ENCODE measurements at places on chromosomes 3 and 15.

DNA sequence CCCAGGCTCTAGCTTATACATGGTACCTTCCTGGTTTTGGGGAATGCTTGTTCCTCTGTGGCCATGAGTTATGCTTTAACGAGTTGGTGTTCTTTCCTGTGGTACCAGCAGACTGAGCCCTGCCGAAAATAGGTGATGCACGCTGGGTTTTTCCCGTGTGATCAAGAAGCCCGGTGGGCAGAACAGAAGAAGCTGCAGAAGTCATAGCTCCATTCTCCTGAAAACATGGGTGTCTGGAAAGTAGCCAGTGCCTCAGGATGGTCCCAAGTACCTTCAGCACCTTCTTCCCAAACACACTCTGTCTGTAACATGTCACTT lies 25.2 kb downstream of the MAPKBP1 start:
- DNase-seq, result no peak

- DNase-seq, result no peak
Observed at GRCh38 chr3:147299656-147300055, 106.7 kb downstream of the ZIC4 start.

GRCh38 chr3:37739579-37740290 lies 121.9 kb upstream of the CTDSPL start:
- no peak for DNase-seq

DNA sequence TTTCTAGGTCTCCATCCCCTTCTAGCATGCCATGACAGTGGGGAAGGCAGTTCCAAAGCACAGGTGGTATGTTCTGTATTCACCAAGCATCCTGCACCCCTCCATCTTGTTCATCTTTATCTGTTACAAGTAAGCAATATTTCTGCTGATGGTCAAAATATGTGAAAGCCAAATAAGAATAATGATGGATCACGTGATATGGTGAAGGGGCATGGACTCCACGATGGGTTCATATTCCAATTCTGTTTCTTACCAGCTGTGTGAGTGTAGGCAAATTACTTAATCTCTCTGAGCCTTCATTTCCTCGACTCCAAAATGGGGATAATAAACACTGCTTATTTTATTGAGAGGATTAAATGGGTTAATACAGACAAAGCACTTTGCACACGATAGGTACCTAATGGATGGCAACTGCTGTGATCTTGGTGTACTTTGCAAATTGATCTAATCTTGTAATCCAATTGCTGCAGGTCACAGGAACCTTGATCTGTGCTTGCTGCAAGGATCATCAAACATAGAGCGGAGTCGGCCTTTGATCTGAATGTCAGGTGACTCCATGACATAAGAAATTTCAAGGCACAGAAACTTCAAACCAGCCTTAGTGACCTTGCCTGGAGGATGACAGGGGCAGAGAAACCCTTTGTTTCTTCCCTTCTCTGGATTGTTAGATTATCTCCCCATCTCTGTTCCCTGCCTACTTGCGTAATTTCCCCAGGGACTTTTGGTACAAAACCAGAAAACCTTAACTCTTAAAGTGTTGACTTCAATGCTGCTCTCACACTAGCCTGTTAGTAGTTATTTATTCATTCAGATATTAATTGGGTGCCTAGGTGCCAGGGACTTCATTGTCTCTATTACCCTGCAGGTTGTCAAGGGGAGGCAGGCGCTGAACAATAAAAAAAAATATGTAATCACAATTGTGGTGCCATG lies 25.8 kb downstream of the SIAH2 start:
- no peak for DNase-seq

GRCh38 chr3:192307631-192308030 lies 419.7 kb downstream of the FGF12 start:
- no peak for DNase-seq

GRCh38 chr3:6785726-6786125 lies 75.2 kb upstream of the GRM7 start:
- no peak for DNase-seq

DNA sequence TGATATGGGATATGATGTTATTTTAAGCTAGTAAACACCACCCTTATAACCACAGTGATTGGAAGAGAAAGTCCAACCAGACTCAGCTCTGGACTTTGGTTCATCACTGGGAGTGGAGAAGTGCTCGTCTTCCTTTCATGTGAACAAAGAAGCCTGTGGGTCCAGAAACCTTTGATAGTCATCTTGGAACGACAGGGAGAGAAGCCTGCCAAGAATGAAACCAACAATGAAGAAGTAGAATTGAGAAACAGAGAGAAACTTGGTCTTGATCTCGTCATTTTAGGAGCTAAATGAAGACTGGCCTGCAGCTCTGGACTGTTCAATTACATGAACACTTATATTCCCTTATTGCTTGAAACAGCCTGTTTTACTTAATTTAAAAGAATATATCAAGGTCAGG lies 13.1 kb upstream of the SLC35G2 start:
- no peak for DNase-seq
